ENCODE measurements at places on chromosomes 2 and 18. TPM values are rescaled to one million over a fixed set of nuclear protein-coding genes. Genes with fewer than 3 reads are reported as not detected.

The ALK gene
- not detected for polyA plus RNA-seq

The GPR35 gene
- not detected for polyA plus RNA-seq

The BCL2 gene
- polyA plus RNA-seq: 36.2 TPM

The BCL11A gene
- polyA plus RNA-seq: 189 TPM

The ZCCHC2 gene
- polyA plus RNA-seq: 2.9 TPM

The EEF1B2 gene
- 1,100 TPM for polyA plus RNA-seq

The TNFAIP6 gene
- polyA plus RNA-seq: not detected

The SLC19A3 gene
- polyA plus RNA-seq: not detected

The VIT gene
- 0.09 TPM for polyA plus RNA-seq

The SFTPB gene
- polyA plus RNA-seq: not detected

The GRHL1 gene
- 0.16 TPM for polyA plus RNA-seq

The GLI2 gene
- polyA plus RNA-seq: not detected

The ALS2 gene
- 4.4 TPM for polyA plus RNA-seq

The PLEKHH2 gene
- 0.46 TPM for polyA plus RNA-seq

The ITM2C gene
- 162 TPM for polyA plus RNA-seq

The SAG gene
- polyA plus RNA-seq: not detected

The SLC66A2 gene
- 30.3 TPM for polyA plus RNA-seq

The EFHD1 gene
- 0.73 TPM for polyA plus RNA-seq

The RBM44 gene
- polyA plus RNA-seq: 0.11 TPM

The KCNG3 gene
- polyA plus RNA-seq: not detected

The HNRNPLL gene
- polyA plus RNA-seq: 3.1 TPM

The ZBTB7C gene
- polyA plus RNA-seq: not detected

The C2orf66 gene
- not detected for polyA plus RNA-seq

The AGXT gene
- not detected for polyA plus RNA-seq

The GPAT2 gene
- polyA plus RNA-seq: 8.6 TPM
